ENCODE measurements at places on chromosomes 6 and 20. TPM values are rescaled to one million over a fixed set of nuclear protein-coding genes. Genes with fewer than 3 reads are reported as not detected.

SALL4 gene
- 0.36 TPM for total RNA-seq

NTSR1 gene
- not detected for total RNA-seq

ASIP gene
- total RNA-seq, result not detected

GABBR1 gene
- total RNA-seq, result 25.3 TPM

ANKS1A gene
- total RNA-seq, result 9.3 TPM

NKX2-4 gene
- not detected for total RNA-seq

RAB44 gene
- 0.12 TPM for total RNA-seq

CFAP206 gene
- total RNA-seq, result not detected

MAP3K5 gene
- total RNA-seq, result 8.7 TPM

ECT2L gene
- not detected for total RNA-seq

GHRH gene
- total RNA-seq, result not detected

DPM1 gene
- 53.0 TPM for total RNA-seq

RAET1L gene
- total RNA-seq, result not detected

UNC5CL gene
- total RNA-seq, result 2.8 TPM

COL9A1 gene
- total RNA-seq, result not detected

YTHDF1 gene
- total RNA-seq, result 34.7 TPM

HLA-DQB1 gene
- not detected for total RNA-seq

SMLR1 gene
- total RNA-seq, result not detected

PPP1R14C gene
- 0.16 TPM for total RNA-seq

MYO6 gene
- 2.0 TPM for total RNA-seq

SSTR4 gene
- not detected for total RNA-seq

SLC22A3 gene
- not detected for total RNA-seq

CLIC5 gene
- total RNA-seq, result 8.4 TPM

ALDH8A1 gene
- 0.36 TPM for total RNA-seq

ZSCAN12 gene
- total RNA-seq, result 6.0 TPM

POU3F2 gene
- total RNA-seq, result not detected

BHLHE23 gene
- total RNA-seq, result not detected

RFX6 gene
- total RNA-seq, result not detected

ERVFRD-1 gene
- total RNA-seq, result not detected

RHAG gene
- not detected for total RNA-seq

SF3B5 gene
- 194 TPM for total RNA-seq

RNF5 gene
- 62.6 TPM for total RNA-seq

OXT gene
- total RNA-seq, result not detected

TREML2 gene
- total RNA-seq, result 2.0 TPM

ZSCAN31 gene
- total RNA-seq, result 1.7 TPM

SLC16A10 gene
- total RNA-seq, result 5.4 TPM

HUS1B gene
- 1.6 TPM for total RNA-seq

MTG2 gene
- 33.9 TPM for total RNA-seq

CD93 gene
- total RNA-seq, result 0.41 TPM

MUCL3 gene
- not detected for total RNA-seq

AKAP12 gene
- 0.36 TPM for total RNA-seq

TNXB gene
- total RNA-seq, result 30.4 TPM

AP5S1 gene
- total RNA-seq, result 10.6 TPM

CDC5L gene
- total RNA-seq, result 22.7 TPM

TRIM15 gene
- total RNA-seq, result not detected

KCNG1 gene
- total RNA-seq, result 0.86 TPM

TRIM10 gene
- not detected for total RNA-seq

TDRD6 gene
- total RNA-seq, result not detected

ADNP gene
- 65.1 TPM for total RNA-seq

SLC23A2 gene
- total RNA-seq, result 21.5 TPM

NR2E1 gene
- not detected for total RNA-seq

BCAS1 gene
- total RNA-seq, result not detected
